ENCODE measurements at places on chromosomes 7 and 10. TPM values are rescaled to one million over a fixed set of nuclear protein-coding genes. Genes with fewer than 3 reads are reported as not detected.

The ERVW-1 gene
- 1.2 TPM for total RNA-seq

The GRID2IP gene
- total RNA-seq, result 1.6 TPM

The GTF2IRD1 gene
- 47.9 TPM for total RNA-seq

The CARD11 gene
- 43.1 TPM for total RNA-seq

The SOSTDC1 gene
- total RNA-seq, result 6.0 TPM

The ABCB4 gene
- 1.00 TPM for total RNA-seq

The ERV3-1 gene
- total RNA-seq, result 31.6 TPM

The PON1 gene
- total RNA-seq, result 3.0 TPM

The FAM25C gene
- total RNA-seq, result not detected

The NPM3 gene
- 47.2 TPM for total RNA-seq

The PRLHR gene
- 2.6 TPM for total RNA-seq

The KAZALD1 gene
- 6.9 TPM for total RNA-seq

The TRIM50 gene
- total RNA-seq, result 4.6 TPM

The ZNF727 gene
- total RNA-seq, result not detected

The OR2A5 gene
- total RNA-seq, result not detected

The SAMD9L gene
- 2.7 TPM for total RNA-seq

The OGDHL gene
- 12.3 TPM for total RNA-seq

The GIMAP2 gene
- total RNA-seq, result not detected

The OPN4 gene
- total RNA-seq, result not detected

The ICA1 gene
- 9.8 TPM for total RNA-seq

The IFIT2 gene
- total RNA-seq, result 1.4 TPM

All from type B pancreatic cell (in vitro differentiated cells).